Caki2 (cell line): ENCODE measurements at places on chromosomes 11 and 22. TPM values are rescaled to one million over a fixed set of nuclear protein-coding genes. Genes with fewer than 3 reads are reported as not detected.

- no peak for DNase-seq
Measured at GRCh38 chr11:10631761-10632160, 61.8 kb downstream of the IRAG1 start.

DNA sequence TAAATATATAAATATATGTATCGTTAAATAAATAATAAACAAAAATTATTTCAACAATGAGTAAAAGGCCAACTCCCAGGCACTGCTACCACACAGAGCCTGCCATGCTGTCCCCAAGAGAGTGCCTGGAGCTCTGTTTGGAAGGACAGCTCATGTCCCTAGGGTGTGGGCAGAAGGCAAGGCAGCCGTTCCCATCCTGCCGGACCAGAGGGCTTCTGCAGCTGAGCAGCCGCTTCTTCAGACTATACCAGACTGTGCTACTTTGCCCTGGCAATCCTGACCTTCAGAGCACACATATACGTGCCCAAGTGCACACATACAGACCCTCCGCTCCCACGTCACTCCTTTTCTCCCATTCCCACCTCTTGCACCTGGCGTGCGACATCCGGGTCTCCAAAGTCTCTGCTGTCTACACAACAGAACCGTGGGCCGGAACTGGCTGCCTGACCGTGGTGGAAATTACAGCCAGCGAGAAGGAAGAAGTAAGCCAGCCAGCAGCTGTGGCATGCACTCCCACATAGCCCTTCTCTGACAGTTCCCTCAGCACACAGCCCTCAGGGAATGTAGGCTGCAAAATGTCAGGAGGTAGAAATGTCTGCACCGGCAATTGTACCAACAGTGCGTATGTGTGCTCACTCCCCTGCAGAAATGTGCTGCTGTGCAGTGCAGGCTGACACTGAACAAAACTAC lies 24.0 kb downstream of the PAX6 start:
- no peak for DNase-seq

Gene MCHR1
- not detected in 2 replicates for total RNA-seq

- no peak for DNase-seq
Measured at GRCh38 chr11:85167471-85167870, 459.7 kb downstream of the DLG2 start.

- no peak for DNase-seq
Measured at GRCh38 chr22:35872451-35872850, 154.8 kb downstream of the APOL5 start.

- DNase-seq, result peak; percentile 26
Measured at GRCh38 chr11:46127150-46127638, 5.9 kb upstream of the PHF21A start.
